Spleen (tissue), 13 donors: ENCODE measurements at places on chromosomes 3 and 15. TPM values are rescaled to one million over a fixed set of nuclear protein-coding genes. Genes with fewer than 3 reads are reported as not detected.

DNA sequence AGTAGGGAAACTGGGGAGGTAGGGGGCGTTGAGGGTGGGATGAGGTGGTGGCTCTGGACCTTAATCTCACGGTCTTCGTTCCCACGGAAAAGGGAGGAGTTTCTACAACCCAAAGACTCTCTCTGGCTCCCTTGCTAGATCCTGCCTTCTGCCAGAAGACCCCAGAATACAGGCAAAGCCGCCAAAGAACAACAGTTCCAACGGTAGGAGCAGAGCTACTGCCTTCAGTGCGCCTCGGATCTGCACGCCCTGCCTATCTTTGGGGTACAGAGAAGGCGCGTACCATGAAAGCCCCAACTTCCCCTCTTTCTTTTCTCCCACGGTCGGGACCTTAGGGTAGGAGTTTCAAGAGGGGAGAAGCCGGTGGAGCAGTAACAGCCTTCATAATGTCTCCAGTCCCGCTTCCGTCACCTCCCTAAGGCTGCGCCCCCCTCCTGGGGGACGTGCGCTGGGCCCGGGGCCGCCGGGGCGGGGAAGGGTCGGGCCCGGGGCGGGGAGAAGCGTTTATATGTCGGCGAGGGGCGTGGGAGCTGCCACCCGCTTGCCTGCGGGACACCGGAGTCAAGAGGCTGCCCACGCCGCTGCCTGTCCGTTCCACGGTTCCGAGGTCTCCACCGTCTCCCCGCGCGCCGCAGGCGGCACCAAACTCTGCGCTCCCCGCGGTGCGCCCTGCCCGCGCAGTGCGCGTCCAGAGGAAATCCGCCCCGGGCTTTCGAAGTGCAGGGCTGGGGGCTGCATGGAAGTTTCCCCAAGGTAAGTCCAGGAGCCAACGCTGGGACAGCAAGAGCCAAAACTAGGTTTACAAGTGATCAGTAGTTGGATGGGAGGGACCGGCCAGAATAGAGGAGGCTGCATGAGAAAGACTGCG, at the start of gene COL6A6:
Gene COL6A6 (plus strand): TSS at position 533 of the 868 bp plus-strand sequence. CDS start 43,188 bp downstream, outside the sequence.
- H3K27ac ChIP-seq: no peak within 1 kb of the TSS
- no peak within 1 kb of the TSS for H3K4me3 ChIP-seq
- no peak for DNase-seq
- H3K4me1 ChIP-seq: no peaks in the 10 kb centered on the region
- H3K27me3 ChIP-seq: peaks cover 40% of the 10 kb centered on the region

Gene RTP4
- polyA plus RNA-seq: 9.5 TPM

Gene CFAP20DC
- polyA plus RNA-seq: 0.62 TPM

DNA sequence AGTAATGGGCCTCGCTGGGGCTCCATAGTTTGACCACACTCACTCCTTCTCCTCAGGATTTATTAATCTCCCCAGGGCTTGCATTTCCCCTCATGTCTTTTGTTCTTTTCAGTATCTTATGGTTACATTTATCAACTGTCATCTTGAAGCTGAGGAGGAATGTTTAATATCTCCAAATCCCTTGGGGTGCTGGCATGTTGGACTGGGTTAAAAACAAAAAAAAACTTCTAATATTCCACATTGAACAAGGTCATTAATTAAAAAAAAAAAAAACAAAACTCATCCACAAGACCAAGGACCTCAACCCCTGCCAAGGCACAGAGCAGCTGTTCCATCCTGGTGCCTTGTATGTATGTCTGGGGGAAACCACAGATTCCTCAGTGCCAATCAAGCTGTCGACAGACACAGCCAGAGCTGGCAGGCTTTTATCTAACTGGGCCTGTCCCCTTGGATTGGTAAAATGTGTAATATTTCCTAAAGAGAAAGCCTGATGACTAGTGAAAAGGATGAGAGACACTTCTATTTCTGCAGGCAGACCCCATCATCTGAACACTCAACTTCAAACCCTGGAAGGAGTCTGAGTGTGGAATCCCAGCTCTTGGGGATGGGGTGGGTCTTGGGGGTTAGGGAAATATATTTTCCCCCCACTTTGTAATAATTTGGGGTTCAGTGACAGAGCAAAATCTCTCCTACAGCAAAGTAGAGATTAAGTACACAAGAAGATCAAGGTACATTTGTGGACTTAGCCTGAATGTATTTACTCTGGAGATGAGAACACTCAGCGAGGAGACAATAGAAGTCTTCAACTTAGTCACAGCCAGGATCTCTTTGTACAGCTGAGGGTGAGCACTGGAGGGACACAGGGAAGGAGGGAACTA, 69.1 kb downstream of the TTC23 start:
- no peaks in the 10 kb centered on the region for H3K27me3 ChIP-seq
- peaks cover 6% of the 10 kb centered on the region for H3K4me1 ChIP-seq
- no peak for DNase-seq
- no peak overlapping the region for H3K27ac ChIP-seq

DNA sequence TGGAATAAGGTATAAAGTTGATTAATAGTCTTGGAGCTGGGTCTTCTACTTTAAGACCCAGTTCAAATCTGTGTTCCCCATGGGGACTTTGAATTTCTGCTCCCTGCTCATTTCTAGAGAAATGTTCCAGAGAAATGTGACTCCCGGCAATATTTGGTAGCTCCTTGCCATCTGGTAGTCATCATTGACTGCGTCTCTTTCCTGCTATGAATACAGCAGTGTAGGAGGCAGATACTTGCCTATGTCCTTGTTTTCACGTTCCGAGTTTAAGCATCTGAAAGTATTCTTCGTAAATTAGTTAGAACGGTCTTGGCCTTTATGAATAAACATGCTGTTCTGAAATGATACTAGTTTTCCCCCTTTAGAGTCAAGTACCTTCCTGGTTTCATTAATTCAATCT, 352.9 kb downstream of the PTPRG start:
- no peaks in the 10 kb centered on the region for H3K27me3 ChIP-seq
- no peaks in the 10 kb centered on the region for H3K36me3 ChIP-seq
- no peaks in the 10 kb centered on the region for H3K4me1 ChIP-seq
- no peak for DNase-seq
- no peak overlapping the region for H3K4me3 ChIP-seq
- H3K27ac ChIP-seq: no peak overlapping the region

Gene PSMD2
- polyA plus RNA-seq: 94.7 TPM

DNA sequence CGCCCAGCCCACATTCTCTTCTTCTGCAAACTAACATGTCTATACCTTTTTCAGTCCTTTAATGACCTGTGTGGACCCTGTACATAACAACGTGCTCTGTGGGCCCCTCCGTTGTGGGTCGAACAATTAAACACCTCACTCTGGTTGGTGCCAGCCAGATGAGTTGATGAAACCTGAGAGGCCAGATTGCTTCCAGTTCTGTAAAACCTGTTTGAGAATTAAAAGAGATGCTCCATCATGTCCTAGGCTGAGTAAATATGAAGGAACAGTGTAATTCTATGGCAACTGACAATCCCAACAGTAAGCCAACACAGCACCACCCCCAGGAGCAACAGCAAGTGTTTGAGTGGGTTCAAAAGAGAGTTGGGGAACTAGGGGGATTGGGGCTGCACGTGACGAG, 5.7 kb upstream of the THBS1 start:
- no peaks in the 10 kb centered on the region for H3K27me3 ChIP-seq
- no peak for DNase-seq
- H3K4me3 ChIP-seq: no peak overlapping the region
- H3K27ac ChIP-seq: no peak overlapping the region
- H3K4me1 ChIP-seq: peaks cover 4% of the 10 kb centered on the region

DNA sequence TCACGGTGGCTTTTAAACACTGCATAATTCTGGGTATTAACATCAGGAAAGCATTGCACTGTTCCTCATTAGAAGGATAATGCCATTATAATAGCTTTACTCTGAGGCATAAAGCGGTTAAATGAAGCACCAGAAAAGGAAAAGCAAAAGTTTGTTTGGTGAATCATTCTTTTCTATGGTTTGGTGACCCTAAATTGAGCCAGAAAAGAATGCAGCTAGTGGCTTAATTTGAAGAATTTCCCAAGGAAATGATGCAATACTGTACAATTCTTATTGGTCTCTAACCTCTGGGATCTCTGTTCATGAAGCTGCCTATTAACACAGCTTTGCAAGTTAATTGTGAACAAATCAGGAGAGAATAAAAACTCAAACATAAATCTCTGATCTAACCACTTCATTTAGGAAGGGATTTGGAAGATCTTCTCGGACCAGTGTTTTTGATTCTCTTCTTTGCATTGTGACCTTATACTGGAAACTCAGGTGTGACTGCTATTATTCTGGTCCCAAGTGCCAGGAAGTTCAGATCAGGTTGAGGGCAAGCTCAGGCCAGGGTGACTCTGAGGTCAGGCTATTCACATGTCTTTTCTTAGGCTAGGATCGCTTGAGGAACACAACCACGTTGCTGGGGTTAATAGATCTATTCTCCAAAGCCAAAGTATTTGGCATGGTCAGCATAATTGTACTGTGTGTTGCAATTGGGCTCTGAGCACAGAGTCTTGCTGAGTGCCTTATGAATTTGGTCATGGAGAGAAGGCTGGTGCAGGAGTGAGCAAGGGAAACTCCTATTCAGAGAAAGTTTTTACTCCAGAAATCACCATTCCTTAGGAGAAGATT, 11.3 kb upstream of the DLG1 start:
- H3K27ac ChIP-seq: peak overlapping the region; percentile 43
- no peaks in the 10 kb centered on the region for H3K36me3 ChIP-seq
- peaks cover 13% of the 10 kb centered on the region for H3K4me1 ChIP-seq
- no peaks in the 10 kb centered on the region for H3K27me3 ChIP-seq

GRCh38 chr3:171465763-171466162, 5.6 kb upstream of the TNIK start:
- H3K4me3 ChIP-seq: no peak overlapping the region
- no peaks in the 10 kb centered on the region for H3K27me3 ChIP-seq
- no peak for DNase-seq
- H3K27ac ChIP-seq: no peak overlapping the region

DNA sequence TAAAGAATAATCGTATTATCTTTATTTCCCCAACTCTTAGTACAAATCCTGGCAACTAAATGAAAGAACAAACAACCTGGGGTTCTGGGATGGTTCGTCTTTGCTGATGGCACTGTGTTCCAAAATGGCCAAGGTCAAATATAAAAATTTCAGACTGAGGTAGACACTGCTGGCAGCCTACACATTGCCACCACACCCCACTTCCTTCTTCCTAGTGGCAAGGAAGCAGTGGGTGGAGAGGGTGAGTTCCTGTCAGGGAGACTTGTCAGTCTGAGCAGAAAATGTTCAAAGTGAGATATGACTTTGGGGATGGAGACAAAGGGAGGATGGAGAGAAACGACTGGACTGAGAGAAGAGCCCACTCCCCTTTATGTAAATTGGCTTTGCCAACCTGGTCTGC, 69.6 kb downstream of the LMCD1 start:
- H3K36me3 ChIP-seq: peaks cover 7% of the 10 kb centered on the region
- H3K4me3 ChIP-seq: no peak overlapping the region
- no peaks in the 10 kb centered on the region for H3K27me3 ChIP-seq
- DNase-seq: no peak
- H3K27ac ChIP-seq: peak overlapping the region; percentile 52
- H3K4me1 ChIP-seq: peaks cover 35% of the 10 kb centered on the region

- DNase-seq: no peak
- H3K27me3 ChIP-seq: no peaks in the 10 kb centered on the region
- H3K27ac ChIP-seq: no peak overlapping the region
- no peak overlapping the region for H3K4me3 ChIP-seq
- no peaks in the 10 kb centered on the region for H3K36me3 ChIP-seq
These were observed 12.0 kb downstream of the TTBK2 start for GRCh38 chr15:42908538-42908937.

- no peaks in the 10 kb centered on the region for H3K27me3 ChIP-seq
- no peak overlapping the region for H3K27ac ChIP-seq
- no peaks in the 10 kb centered on the region for H3K4me1 ChIP-seq
- no peaks in the 10 kb centered on the region for H3K36me3 ChIP-seq
- no peak for DNase-seq
These were observed 191.4 kb upstream of the HES1 start for GRCh38 chr3:193944518-193944884.

DNA sequence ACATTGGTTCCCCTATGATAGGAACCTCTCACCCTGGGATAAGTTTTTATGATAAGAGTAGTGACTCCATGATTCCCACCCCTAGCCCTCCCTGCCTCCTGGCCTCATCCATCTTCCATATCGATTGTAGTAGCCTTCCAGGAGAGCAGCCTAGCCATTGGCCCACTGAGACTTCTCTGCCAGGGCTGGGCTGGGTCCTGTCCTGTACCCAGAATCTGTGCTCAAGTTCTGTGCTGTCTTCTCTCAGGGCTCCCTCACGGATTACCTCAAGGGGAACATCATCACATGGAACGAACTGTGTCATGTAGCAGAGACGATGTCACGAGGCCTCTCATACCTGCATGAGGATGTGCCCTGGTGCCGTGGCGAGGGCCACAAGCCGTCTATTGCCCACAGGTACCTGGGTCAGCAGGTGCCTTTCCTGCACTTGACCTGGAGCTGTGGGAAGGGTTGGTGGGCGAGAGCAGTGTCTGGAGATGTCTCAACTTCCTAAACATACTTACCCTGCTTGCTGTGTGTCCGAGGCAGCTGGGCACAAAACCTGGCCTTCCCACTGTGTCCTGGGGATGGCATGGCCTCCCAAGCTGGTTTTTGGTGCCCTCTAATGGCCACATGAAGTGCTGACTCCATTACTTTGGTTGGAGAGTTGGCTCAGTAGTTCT, 16.6 kb upstream of the EXOG start:
- no peaks in the 10 kb centered on the region for H3K27me3 ChIP-seq
- no peak overlapping the region for H3K27ac ChIP-seq
- H3K4me3 ChIP-seq: no peak overlapping the region
- peaks cover 22% of the 10 kb centered on the region for H3K36me3 ChIP-seq
- H3K4me1 ChIP-seq: no peaks in the 10 kb centered on the region

Gene RASSF1
- polyA plus RNA-seq: 81.4 TPM

DNA sequence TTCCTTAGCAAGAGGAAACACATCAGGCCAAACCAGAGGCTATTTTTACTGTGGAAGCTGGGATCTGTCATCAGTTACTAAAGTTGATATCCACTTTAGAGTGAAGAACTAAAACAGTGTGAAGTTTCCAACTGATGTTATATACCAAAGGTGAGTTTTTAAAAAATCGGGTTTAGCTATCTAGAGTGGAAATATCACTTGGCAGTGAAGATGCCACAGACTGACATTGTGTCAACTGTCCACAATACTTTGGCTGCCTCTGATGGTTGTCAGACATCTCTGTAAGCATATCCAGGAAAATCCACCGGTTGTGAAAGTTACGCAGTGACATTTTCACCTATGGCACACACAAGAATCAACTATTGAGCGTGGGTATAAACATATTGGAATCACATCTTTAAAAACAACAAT, 9.2 kb downstream of the ZIC1 start:
- peaks cover 99% of the 10 kb centered on the region for H3K27me3 ChIP-seq
- no peaks in the 10 kb centered on the region for H3K4me1 ChIP-seq

DNA sequence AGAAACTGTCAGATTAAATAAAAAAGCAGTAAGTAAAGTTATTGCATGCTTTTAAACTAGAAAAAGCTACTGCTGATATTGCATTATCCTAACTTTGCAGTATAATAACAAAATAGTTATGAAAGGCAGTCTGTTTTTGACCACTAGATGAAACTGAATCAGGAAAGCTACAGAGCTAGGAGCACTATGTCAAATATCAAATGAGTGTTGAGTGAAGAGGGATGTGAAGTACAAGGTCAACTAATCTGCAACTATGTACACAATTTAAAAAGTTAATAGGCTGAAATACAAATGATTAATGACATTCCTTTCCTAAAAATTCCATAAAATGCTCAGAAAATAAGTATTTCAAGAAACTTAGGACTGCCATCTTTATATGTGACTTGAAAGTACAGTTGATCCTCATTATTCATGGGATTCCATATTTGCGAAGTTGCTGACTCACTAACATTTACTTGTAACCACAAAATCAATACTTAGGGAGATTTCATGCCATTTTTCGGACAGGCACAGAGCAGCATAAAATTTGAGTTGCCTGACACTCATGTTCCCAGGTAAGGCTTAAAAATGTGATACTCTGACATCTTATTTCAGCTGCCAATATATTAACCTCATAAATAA, 34.5 kb downstream of the SLC4A7 start:
- DNase-seq: no peak
- peaks cover 40% of the 10 kb centered on the region for H3K36me3 ChIP-seq
- H3K4me1 ChIP-seq: peaks cover 13% of the 10 kb centered on the region
- H3K4me3 ChIP-seq: no peak overlapping the region
- H3K27me3 ChIP-seq: no peaks in the 10 kb centered on the region
